GM12891 (cell line): ENCODE measurements at places on chromosomes 7 and 10.

- DNase-seq: no peak
Measured at GRCh38 chr7:15719311-15719710, 32.8 kb upstream of the MEOX2 start.

DNA sequence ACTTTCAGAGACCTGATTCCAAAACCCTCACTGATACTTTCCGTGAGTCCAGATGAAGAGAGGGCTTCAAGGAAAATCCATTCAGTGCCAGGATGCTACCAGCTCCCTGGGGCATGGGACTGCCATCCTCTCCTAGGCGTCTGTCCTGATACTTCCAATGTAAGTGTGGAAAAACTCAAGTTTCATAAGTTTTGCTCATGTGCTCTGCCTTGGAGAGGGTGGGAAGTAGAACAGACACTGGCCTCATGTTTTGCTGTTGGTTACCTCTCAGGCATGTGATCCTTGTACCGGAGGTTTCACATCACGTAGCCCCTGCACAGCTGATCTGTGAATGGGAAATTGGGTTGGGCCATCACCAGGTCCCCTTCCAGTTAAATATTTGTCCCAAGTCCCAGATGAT is 517.1 kb downstream of the RPS24 start:
- no peak for DNase-seq

DNA sequence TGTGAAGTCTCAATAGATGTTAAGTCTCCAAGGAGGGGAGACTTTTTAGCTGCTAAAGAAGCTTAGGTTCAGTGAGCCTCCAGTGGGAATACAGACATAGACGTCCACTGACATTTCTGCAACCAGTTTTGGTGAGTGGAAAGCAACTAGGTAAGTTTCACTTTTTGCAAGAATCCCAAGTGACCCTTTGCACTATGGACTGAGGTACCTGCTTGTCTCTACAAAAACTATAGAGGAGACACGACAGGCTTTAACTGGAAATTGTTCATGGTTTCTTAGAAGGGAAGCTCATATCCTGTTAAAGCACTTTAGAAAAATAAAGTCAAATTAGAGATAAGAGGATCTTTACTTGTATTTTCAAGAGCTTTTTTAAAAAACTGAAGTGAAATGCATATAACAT is 38.6 kb downstream of the GBF1 start:
- DNase-seq: no peak

DNA sequence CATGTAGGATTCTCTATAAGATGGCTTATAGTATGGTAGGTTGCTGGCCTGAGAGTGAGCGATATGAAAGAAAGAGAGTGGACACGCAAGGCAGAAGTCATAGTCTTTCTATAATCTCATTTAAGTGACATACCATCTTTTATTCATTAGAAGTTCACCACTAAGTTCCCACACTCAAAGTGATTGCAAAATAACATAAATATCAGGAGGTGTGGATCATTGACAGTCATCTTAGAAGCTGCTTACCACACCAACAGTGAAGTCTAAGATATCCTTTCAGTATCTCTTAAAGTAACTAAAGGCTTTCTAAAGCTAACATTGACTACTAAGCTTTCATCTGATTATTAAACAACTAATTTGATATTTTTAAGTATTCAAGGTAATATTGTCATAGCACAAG is 36.9 kb upstream of the GNAI1 start:
- DNase-seq: no peak

DNA sequence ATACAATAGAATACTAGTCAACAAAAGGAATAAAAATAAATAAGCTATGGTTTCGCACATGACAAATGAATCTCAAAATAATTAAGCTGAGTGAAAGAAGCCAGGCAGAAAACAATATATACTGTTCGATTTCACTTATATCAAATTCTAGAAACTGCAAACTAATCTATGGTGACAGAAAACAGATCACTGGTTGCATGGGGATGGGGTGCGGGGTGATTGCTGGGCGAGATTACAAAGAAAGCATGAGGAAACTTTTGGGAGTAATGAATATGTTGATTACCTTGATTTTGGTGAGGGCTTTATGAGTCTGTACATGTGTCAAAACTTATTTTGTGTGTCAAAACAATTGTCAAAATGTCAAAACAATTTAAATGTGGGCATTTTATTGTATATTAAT is 135.6 kb downstream of the GPR85 start:
- no peak for DNase-seq
